ENCODE measurements at places on chromosomes 16 and 17.

DNA sequence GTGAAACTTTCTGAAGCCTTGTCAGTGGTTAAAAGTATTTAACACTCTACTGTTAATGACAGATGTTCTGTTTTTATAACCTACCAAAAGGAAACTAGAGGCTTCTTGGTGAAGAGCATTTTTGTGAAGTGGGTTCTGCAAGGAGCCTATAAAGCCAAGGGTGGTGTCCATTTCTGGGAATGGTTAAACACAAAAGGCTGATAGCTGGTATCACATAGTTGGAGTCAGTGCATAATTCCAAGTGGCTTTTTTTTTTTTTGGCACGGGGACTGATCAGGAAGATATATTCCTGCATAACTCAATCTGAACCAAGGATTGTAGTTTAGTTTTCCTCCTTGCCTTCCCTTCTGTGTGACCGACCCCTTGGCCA lies 27.6 kb upstream of the KPNB1 start:
- no peak for ATAC-seq

DNA sequence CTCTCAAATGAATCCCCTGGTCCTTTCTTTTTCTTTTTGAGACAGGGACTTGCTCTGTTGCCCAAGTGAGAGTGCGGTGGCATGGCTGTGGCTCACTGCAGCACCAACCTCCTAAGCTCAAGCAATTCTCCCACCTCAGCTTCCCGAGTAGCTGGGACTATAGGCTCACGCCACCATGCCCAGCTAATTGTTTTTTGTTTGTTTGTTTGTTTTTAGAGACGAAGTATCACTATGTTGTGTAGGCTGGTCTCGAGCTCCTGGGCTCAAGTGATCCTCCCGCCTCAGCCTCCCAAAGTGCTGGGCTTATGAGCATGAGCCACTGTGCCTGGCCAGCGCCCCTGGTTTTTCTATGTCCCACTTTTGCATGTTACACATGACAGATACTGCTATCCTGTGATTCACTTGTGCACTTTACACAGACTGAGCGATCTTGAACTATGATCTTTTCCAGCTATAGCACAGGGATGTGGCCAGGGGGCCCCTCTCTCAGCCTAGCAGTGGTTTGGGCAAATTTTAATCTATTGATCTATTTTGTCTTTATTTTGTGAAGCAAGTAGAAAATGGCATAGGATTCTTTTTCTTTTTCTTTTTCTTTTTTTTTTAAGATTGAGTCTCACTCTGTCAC lies 31.3 kb upstream of the MLKL start:
- no peak for ATAC-seq

GRCh38 chr17:80799538-80800480 lies 191.8 kb upstream of the CHMP6 start:
- ATAC-seq, result no peak

DNA sequence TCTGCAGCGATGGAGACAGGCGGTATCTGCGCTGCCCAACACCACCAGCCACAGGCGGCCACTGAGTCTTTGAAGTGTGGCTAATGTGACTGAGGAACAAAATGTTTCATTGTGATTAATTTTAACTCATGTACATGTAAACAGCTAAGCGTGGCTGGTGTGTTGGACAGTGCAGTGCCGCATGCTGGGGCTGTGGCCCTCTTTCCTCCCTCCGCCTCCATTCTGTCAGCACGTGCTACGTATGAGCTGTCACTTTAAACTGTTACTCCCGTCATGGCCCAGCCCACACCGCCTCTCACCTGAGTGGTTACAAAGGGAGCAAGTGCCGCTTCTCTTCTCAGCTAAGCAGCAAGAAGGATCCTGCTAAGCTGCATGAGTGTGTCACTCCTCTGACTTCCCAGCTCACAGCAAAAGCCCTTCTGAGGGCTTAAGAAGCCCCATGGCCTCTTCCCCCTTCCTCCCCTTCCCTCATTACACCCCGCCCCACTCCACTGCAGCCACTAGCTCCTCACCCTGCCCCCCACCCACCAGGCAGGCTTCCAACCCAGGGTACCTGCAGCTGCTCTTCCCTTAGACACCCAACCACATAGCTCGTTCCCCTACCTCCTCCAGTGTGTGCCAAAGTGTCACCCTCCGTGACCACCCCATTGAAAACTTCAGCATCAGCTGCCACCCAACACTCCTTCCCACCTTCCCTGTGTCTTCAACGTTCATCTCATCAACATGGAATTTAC lies 15.0 kb downstream of the HASPIN start:
- ATAC-seq, result peak; percentile 79

- no peak for ATAC-seq
These were observed 1.6 kb upstream of the HBQ1 start for GRCh38 chr16:178668-179015.

GRCh38 chr16:660459-661183 lies 7.3 kb upstream of the RHOT2 start:
- peak; percentile 70 for ATAC-seq

- ATAC-seq, result no peak
These were observed 27.1 kb downstream of the PMP22 start for GRCh38 chr17:15238057-15238456.

DNA sequence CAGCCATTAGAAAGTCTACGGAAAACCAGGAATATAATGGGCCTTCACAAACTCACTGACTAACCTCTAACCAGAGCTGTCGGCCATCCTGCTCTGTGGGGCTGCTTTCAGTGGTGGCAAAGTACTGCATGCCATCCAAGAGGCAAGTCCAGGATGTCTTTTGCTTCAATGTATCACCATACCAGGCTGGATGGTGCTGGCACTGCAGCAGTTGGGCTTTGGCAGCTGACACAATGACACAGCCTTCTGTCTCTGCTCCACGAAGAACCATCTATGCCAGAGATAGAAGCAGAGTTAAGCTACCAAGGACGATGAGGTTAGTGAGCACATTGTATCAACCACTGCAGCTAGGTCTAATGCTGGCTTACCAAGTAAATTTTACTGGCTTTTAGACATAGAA lies 9.7 kb upstream of the RSKR start:
- no peak for ATAC-seq

DNA sequence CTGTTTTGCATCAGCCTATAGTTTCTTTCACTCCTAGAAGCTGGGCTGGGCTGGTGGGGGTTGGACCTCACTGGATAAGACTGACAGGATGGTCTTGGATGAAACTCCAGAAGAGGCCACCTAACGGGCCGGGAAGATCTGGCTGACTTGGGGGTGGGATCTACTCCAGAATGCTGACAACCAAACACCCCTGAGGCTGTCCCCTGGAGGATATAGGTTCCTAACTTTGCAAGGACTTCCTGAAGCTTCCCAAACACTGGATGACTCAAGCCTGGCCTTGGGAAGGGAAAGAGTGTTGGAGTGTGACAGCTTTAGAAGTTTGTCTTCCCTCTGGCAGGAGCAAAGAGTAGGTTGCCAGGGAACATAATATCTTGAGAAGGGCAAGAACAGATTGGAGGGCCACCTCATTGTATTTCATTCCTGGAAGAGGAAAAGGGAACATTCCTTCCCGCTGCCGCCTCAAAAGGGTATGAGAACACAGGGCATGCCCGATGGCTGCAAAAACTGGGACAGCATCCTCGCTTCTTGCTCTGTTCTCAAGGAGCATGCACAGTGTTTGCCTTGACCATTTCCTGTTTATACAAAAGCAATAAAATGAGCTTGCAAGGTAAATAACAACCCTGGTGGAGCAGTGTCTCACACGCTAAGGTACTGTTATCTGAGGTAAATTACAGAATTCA lies 6.8 kb upstream of the CYB5B start:
- no peak for ATAC-seq

DNA sequence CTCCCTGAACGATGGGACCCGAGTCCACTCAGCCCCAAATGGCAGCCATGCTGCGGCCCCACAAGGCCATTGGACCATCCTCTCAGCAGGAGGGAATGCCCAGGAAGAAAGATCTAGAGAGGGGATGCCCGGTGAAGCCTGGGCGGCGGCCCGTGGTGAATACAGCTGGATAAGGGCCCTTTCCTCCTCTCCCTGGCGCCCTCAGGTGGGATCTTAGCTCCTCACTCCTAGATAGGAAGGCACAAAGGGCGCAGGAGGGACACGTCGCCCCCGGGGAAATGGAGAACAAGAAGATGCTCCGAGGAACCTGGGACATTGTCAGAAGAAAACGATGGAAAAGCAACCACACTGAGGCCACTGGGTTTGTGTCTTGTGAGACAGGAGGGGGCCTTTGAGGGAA lies 2.5 kb downstream of the CD300C start:
- no peak for ATAC-seq

DNA sequence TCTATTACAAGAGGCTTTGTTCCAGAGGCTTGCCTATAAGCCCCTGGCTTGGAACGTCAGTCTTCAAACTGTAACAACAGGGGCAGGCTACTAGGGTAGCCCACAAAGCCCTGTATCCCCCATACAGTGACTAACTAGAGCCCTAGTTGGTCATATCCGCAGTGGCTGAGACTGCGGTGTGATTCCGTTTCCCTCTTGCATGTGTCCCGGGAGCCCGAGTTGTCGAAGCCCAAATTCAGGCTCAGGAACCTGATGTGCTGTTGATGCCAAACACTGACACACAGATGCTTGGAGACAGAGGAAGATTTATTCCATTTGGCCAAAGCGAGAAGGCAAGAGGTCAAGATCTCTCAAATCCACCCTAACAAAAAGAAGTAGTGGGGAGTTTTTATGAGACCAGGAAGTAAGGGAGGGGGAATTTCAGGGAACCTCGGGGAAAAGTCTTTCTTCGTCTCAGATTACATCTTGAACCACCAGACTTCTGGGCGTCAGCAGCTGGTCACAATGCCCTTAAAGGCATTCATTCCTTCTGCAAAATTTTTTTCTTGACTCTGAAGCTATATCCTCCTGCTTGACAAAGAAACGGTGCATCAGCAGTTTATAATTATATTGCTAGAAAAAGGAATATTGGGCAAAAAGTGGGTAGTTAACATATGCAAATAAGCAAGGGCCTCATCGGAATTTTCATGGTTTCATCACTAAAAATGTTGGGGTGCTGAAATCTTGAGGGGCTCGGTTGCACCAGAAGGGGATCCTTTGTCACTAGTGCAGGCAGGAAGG lies 879 bp downstream of the SLFN5 start:
- ATAC-seq, result peak; percentile 65

GRCh38 chr16:82801361-82801760 lies 174.6 kb downstream of the CDH13 start:
- peak; percentile 70 for ATAC-seq

GRCh38 chr17:63785556-63785955 lies 11.6 kb downstream of the DDX42 start:
- ATAC-seq, result no peak

DNA sequence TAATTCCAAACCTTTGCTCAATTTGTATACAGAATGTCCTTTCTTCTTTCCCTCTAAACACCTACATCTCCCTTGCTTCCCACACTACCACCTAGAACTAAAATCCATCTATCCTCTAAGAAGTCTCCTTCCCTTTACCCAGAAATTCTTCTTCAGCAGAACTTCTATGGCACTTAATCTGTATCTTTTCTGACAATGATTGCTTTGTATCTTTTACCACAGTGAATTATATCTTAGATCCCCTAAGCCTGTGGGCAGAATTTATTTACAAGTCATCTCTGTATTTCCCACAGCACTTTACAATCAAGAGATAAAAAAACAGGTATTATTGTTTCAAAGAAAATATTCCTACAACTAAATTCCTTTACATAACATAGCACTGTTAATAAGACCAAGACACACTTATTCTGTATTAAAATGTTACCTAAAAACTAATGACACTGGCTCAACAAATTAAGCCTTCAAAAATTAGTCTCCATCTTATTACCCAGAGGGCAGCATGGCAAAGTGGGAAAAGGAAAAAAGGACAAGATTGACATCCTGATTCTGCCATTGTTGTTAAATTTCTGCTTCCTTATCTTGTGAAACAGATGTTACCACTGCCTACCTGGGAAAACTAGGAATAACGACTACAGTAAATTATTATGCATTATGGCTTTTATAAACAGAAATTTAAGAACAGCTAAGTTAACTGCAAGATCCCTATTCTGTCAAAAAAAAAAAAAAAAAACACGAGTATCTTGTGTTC lies 42.8 kb downstream of the KANSL1 start:
- ATAC-seq, result no peak

DNA sequence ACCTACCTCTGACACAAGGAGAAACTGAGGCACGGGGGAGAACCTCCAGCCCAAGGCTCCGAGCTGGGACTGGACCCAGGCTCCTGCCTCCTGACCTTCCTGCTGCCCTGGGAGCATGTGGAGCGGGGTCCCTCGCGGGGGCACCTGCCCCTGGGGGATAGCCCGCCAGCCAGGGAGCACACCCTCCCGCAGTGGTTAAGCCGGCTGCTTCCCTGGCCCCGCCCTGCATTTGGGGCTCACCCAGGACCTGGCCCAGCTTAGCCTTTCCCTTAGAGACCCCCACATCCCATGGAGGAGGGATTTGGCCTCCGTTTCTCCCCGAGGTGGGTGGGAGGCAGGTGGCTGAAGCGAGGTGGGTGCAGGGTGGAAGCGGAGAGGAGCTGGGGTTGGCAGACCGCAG lies 1.8 kb upstream of the CDH15 start:
- ATAC-seq, result no peak

- peak; percentile 68 for ATAC-seq
These were observed 67.0 kb downstream of the TUBD1 start for GRCh38 chr17:59825533-59826322.

GRCh38 chr17:51435641-51436091 lies 175.3 kb downstream of the UTP18 start:
- ATAC-seq, result no peak

DNA sequence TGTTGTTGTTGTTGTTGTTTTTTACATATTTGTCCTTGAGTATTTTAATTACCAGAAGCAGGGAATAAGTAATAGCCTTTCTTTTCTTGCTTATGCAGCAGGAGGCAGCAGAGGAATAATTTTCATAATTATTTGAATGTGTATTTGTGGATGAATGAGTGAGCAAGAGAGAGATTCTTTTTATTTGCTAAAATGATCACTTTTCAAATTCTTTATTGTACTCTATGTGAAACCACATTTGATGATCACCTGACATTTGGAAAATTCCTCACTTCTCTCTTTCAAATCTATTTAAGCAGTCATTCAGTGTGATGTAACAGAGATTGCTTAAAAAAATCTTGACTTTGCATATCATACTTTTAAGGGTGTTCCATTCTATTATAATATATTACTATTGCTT lies 223.6 kb downstream of the BCAS3 start:
- ATAC-seq, result no peak

- ATAC-seq, result no peak
These were observed 86.3 kb downstream of the WNT3 start for GRCh38 chr17:46732160-46732559.

DNA sequence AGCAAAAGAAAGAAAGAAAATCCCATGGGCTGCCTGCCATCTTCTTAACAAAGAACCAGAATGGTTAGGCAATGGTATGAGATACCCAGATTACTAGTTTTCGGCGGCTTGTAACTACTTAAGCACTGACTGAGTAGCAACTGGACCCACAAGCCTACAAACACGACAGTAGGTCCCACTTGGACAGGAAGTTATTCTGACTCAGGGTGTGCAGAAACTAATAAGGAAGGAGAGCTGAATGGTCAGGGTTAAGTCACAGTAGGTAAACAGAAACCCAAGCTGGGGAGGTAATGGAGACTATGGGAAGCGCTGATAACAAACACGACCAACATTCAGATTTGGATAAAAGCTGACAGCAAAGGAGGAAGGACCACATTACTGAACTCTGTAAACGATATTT lies 10.4 kb upstream of the HLF start:
- no peak for ATAC-seq

All from stimulated activated memory B cell treated with anti-CD40 and anti-IgM and Interleukin-4, amounts not matched to agents 10 μg/mL and 1 μg/mL and 100 μg/mL, for 72 hours (primary cell).